Activated T-cell treated with anti-CD3 and anti-CD28 coated beads, Interleukin-2, amount 50 U/mL, for 4 hours (primary cell): ENCODE measurements at places on chromosomes 2 and 18.

GRCh38 chr2:96940001-96940615 is 46.3 kb downstream of the FAM178B start:
- no peak for DNase-seq

GRCh38 chr2:233938676-233939370 is 21.6 kb downstream of the TRPM8 start:
- DNase-seq: no peak

GRCh38 chr2:100036793-100037192 is 105.6 kb downstream of the AFF3 start:
- DNase-seq: no peak

- DNase-seq: no peak
Measured at GRCh38 chr2:196966061-196966460, 39.6 kb upstream of the PGAP1 start.

- no peak for DNase-seq
Measured at GRCh38 chr2:222038067-222038802, 260.6 kb downstream of the PAX3 start.

DNA sequence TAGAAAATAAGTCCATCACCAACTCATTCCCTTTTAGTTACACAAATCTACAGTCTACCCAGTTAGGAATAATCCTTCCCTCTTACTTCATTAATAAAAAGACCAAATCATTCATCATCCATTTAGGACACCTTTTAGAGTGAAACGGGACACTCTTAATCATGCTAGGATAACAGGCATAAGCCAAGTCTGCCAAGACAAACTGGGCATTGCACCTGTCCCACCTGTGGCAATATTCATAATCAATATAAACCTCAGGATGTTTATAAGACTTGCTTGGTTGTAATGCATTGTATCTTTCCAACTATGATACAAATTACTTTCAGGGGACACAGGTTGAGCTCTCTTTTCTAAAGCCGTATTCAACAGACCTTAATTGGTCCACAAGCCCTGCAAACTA is 82.7 kb upstream of the SH3BP4 start:
- DNase-seq: no peak

GRCh38 chr2:239029958-239030357 is 182.1 kb downstream of the TWIST2 start:
- DNase-seq: no peak

GRCh38 chr2:120511947-120512710 is 166.2 kb downstream of the INHBB start:
- no peak for DNase-seq

DNA sequence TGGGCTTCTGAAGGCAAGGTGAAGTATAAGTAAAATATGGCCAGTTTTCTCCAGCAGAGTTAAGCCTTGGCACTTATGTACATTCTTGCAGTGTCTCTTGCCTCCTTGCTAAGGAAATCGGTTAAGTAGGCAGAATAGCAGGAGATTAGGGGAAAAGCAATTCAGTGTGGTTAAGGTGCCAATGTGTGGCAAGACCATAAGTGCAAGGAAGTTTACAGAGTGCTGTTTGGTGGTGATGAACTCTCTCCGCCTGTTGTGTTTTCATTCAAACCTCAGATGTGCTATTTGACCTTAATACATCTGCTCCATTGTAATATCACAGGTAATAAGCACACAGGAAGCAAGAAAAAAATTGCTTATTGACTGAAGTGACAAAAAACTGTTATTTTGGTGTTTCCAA is 156.1 kb downstream of the MGAT5 start:
- no peak for DNase-seq

GRCh38 chr18:801137-801536 is 10.9 kb downstream of the YES1 start:
- no peak for DNase-seq
